CD14-positive monocyte (primary cell): ENCODE measurements at places on chromosomes 7 and 10. TPM values are rescaled to one million over a fixed set of nuclear protein-coding genes. Genes with fewer than 3 reads are reported as not detected.

SUGCT gene
- not detected in 2 replicates for polyA plus RNA-seq

- DNase-seq, result no peak
These were observed 57.1 kb upstream of the RHOBTB1 start for GRCh38 chr10:61000769-61001730.

DNA sequence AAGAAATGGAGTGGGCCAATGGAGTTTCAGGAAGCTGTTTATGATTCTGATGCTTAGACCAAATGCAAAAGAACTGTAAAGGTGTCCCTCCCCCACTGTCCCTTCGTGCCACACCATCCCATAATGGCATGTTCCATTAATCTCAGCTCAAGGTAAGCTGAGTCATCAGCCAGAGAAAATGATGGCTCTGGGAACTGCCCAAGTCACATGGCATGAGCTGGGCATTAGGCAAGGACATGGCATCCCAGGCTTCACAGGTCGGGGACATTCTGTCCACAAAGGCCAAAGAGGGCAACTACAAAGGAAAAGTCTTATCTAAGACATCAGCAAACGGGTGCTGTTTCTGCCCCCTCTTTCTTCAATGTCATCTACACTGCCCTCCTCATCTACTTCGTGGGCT lies 44.9 kb downstream of the DLG5 start:
- no peak for DNase-seq

GRIFIN gene
- polyA plus RNA-seq, result not detected in 2 replicates

DNA sequence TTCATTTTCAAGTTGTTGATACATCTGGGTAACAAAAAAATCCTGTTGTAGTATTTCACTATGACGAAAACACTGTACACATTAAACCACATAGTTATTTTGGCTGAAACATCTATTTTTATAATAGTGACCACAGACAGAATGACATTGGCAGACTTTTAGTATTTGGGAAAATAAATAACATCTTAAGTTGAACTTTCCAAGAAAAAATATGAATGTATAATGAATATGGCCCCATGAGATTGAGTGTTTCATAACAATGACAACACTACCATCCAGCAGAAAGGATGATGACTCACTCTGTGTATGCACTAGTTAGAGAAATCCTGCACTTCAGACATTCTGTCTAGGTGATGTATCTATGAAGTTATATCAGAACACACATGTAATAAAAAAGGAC lies 118.1 kb downstream of the SEMA3D start:
- DNase-seq, result no peak

- DNase-seq, result no peak
These were observed 267.2 kb downstream of the TFEC start for GRCh38 chr7:115763347-115763746.

MALRD1 gene
- polyA plus RNA-seq, result not detected

SHH gene
- polyA plus RNA-seq, result not detected in 2 replicates

GRCh38 chr7:23490357-23491135 lies 20.3 kb upstream of the IGF2BP3 start:
- peak; percentile 60 for DNase-seq

ACSM6 gene
- polyA plus RNA-seq, result not detected in 2 replicates

DNA sequence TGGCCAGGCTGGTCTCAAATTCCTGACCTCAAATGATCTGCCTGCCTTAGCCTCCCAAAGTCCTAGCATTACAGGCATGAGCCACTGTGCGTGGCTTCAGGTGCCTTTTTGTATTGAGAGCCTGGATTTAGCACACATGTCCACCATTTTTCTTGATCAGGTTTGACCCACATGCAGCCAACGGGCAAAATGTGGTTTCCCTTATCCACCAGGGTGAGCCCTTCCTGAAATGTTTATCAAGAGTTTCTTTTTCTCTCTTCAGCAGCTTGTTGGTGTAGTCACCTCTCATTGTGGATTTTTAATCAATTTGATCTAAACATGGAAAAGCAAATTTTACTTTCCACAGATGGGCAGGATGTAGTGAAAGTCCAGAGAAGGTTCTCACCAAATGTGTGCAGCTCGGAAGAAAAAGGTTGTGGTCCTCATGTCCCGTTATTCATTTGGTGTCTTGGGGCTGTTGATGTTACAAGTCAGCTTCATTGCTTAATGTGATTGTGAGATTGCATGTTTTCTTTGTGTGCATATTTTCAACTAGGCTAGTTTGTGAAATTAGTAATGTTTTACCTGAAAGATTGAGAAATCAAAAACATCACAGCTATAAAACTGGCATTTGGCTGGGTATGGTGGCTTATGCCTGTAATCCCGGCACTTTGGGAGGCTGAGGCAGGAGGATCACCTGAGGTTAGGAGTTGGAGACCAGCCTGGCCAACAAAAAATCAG lies 28.9 kb downstream of the GUSB start:
- DNase-seq, result no peak

- DNase-seq, result no peak
These were observed 8.0 kb downstream of the CCDC186 start for GRCh38 chr10:114166043-114166442.

- DNase-seq, result no peak
These were observed 547.4 kb downstream of the ZWINT start for GRCh38 chr10:55813451-55814170.
